ENCODE measurements at places on chromosomes 1 and 21.

DNA sequence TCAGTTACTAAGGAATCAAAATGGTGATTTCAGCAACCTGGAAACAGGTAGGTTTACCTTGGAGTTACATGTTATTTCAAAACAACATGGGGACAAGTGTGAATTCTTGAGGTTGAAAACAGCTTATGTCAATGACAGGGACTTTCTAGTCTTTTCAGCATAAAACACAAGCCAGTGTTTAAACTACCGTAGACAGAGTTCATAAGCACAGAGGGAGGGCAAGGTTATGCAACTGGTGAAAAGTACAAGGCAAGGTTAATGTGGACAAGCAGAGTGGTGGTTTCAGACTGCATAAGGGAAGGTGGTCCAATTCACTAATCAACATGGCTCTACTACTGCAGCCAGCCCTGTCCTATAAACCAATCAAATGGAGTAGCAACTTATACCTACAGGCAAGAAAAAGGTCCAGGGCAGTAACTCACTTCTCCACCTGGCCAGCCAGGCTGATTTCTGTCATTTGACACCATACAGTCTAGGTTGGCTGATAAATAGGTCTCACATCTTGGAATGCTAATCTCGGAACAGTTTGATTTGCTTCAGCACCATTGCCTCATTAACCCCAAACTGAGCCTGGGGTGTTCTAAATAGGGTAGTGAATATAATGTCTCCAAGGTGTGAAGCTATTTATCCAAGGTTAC lies 250.3 kb upstream of the PROX1 start:
- DNase-seq, result peak; percentile 17

GRCh38 chr1:239363930-239364329 lies 22.4 kb upstream of the CHRM3 start:
- no peak for DNase-seq

DNA sequence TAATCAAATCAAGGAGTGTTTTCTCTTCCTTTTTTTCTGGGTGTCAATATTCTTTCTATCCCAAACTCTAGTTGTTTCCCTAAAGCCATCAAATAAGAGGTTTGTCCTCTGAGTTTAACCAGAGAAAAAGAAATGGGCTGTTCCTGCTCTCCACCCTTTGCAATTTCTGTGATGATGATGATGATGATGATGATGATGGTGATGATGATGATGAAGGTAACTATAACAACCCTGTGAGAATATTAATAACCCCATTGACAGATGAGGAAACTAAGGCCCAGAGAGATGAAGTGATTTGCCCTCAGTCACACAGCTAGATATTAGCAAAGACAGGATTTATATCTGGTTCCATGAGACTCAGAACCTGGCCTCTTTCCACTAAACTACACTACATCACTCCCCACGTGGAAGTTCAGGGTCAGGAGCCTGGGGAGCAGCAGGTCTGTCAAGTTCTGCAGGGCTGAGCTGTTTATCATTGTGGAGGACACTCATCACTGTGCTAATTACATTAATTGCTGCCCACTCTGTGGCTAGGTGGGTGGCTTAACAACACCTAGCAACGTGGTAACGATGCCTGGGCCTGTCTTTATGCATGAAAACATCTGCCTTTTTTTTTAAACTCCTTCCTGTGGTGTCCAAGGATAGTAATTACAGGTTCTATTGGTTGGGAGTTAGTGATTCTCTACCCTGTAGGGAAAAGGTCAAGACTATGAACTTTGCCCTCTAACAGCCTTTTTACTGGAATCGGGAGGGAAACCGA lies 19.0 kb upstream of the JUN start:
- DNase-seq, result no peak

- no peak for DNase-seq
These were observed 54.0 kb downstream of the CAPN9 start for GRCh38 chr1:230800891-230801840.

- DNase-seq, result no peak
These were observed 9.1 kb upstream of the ATAD3B start for GRCh38 chr1:1462318-1462966.

GRCh38 chr1:15584489-15585363 lies at the start of gene AGMAT:
TSS of gene AGMAT (minus strand) at chr1:15585051. CDS start at chr1:15584967, 84 bp downstream.
- peak; percentile 81 for DNase-seq

DNA sequence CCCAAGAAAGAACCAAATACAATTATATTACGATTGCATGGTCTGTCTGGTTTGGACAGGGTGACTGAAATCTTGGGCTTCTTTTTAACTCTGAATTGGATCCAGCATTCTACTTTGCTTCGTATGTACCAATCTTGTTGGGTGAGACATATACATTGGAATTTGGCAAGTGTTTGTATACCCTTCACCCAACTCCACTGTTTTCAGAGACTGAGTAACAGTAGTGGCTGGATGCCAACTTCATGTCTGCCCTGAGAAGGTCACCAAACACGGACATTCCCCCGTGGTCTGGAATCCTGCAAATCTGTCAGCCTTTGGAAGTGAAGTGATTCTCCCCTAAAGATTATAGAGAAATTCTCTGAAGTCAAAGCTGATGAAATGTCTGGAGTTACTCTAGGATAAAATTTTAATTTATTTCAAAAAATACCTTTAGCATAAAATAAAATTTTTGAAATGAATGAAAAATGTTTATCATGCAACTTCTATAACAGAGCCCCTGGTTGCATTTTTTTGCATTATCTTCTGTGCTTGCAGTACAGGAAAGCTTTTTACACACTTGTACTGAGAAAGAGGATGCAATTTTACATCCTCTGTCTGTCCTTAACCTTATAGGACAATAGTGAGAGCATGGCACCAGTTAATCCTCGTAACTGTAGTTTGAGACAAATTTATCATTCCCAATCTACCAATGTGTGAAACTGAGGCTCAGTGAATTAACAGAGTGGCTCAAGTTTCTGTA lies 201.8 kb downstream of the DISC1 start:
- no peak for DNase-seq

- no peak for DNase-seq
These were observed 579.9 kb upstream of the BEND5 start for GRCh38 chr1:49356594-49356993.

DNA sequence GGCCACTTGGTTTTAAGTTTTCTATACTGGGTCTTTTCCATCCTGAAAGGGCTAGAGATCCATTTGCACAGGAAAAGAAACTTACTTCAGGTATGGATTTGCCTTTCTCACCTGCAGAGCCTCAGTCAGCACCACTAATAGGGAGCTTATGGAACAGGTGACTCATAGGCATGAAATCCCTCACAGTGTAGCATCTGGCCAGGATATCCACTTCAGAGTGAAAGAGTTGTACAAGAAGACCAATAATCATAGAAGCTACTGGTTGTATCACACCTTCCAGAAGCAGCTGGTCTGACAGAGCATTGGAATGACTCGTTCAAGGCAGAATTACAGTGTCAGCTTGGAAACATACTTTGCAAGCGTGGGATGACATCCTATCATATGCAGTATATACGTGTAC lies 26.3 kb upstream of the SYT14 start:
- DNase-seq, result no peak

- DNase-seq, result no peak
These were observed 106.6 kb downstream of the ACTL8 start for GRCh38 chr1:17861685-17862084.

GRCh38 chr1:172185211-172185610 lies 235.3 kb upstream of the C1orf105 start:
- no peak for DNase-seq

Measured in HuH-7 (cell line).